ENCODE measurements at places on chromosomes 2 and 18. TPM values are rescaled to one million over a fixed set of nuclear protein-coding genes. Genes with fewer than 3 reads are reported as not detected.
A peak's percentile ranks its signal among the peaks of the same experiment; 100 is the strongest.

DNA sequence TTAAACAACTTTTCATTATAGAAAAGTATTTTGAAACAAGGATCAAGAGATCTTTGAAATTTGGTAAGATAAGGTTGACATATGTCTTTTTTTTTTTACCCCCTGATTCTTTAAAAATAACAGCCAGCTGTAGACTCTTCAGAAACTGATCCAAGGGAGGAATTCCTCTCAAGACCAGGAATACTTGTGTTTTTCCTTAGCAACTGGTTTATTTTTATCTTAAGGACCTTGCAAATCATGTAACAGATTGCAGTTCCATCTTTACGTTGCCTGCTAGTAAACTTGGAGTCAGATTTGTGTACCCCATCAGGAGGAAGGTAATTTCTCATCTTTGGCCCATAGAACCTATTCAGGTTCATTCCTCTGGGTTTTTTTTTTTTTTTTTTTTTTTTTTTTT is 71.6 kb downstream of the BOLA3 start:
- no peaks in the 10 kb centered on the region for H3K36me3 ChIP-seq
- H3K4me3 ChIP-seq, result no peak overlapping the region
- peaks cover 3% of the 10 kb centered on the region for H3K4me1 ChIP-seq
- no peak for DNase-seq

The IL1B gene
- 0.86 TPM for total RNA-seq

DNA sequence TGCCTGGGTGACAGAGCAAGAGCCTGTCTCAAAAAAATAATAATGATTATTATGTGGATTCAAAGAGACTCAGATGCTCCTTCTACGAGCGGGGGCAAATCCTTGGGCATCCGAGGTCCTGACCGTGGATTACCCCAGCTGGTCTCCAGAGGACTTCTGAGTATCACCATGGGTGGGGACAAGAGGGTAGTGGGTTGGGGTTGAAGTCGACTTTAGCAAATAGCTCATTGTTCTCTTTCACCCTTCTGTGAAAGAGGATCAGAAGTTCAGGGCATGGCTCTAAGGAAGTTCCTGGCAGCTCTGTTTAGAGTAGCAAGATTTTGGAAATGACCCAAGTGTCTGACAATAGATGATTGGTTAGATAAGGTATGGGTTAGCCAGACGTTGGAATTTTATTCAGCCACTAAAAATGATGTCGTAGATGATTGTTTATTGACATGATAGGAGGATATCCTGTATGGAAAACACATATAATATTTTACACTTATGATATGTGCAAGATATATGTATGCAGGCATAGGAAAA is 59.0 kb upstream of the SPRED2 start:
- H3K36me3 ChIP-seq, result no peaks in the 10 kb centered on the region
- no peak overlapping the region for H3K27ac ChIP-seq
- no peaks in the 10 kb centered on the region for H3K27me3 ChIP-seq
- no peaks in the 10 kb centered on the region for H3K4me1 ChIP-seq

DNA sequence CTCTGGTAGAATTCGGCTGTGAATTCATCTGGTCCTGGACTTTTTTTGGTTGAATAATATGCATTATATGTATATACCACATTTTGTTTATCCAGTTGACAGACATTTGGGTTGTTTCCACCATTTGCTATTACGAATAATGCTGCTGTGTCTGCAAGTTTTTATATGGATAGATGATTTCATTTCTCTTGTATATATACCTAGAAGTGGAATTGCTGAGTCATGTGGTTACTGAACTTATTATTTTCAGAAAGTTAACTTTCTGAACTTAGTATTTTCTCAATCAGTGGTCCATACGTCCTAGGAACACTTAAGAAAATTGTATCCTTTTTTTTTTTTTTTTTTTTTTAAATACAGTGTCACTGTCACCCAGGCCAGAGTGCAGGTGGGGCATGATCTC is 63.3 kb downstream of the RIF1 start:
- H3K27me3 ChIP-seq, result no peaks in the 10 kb centered on the region
- H3K4me3 ChIP-seq, result no peak overlapping the region
- peak; percentile 4 for DNase-seq
- H3K4me1 ChIP-seq, result no peaks in the 10 kb centered on the region
- peaks cover 74% of the 10 kb centered on the region for H3K36me3 ChIP-seq

DNA sequence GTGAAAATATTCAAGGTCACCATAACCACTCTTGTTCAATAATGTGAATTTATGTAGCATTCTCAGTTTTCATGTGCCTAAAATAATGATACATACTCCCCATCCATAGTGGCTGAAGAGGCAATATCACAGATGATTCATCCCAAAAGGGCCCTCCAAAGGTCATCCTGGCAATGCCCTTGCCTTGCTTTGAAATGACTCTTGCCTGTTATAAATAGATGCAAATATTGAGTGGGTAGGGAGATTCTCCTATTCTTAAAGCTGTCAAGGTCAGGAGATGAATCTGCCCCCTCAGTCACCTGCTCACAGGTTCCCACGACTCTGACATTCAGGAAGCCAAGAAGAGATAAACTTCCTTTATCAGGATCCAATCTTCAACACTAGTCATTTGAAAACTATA is 490.5 kb downstream of the TNS1 start:
- no peak overlapping the region for H3K4me3 ChIP-seq
- H3K27ac ChIP-seq, result no peak overlapping the region
- DNase-seq, result peak; percentile 44
- no peaks in the 10 kb centered on the region for H3K36me3 ChIP-seq
- no peaks in the 10 kb centered on the region for H3K27me3 ChIP-seq

The FRZB gene
- total RNA-seq, result 0.32 TPM

- no peaks in the 10 kb centered on the region for H3K4me1 ChIP-seq
- H3K27me3 ChIP-seq, result no peaks in the 10 kb centered on the region
- H3K27ac ChIP-seq, result no peak overlapping the region
- no peak overlapping the region for H3K4me3 ChIP-seq
- no peak for DNase-seq
Measured at GRCh38 chr2:96680561-96681141, 38.1 kb downstream of the FER1L5 start.

Measured in GM23248 (cell line).